Fibroblast of skin of right quadriceps (primary cell): ENCODE measurements at places on chromosomes 16 and 17.

DNA sequence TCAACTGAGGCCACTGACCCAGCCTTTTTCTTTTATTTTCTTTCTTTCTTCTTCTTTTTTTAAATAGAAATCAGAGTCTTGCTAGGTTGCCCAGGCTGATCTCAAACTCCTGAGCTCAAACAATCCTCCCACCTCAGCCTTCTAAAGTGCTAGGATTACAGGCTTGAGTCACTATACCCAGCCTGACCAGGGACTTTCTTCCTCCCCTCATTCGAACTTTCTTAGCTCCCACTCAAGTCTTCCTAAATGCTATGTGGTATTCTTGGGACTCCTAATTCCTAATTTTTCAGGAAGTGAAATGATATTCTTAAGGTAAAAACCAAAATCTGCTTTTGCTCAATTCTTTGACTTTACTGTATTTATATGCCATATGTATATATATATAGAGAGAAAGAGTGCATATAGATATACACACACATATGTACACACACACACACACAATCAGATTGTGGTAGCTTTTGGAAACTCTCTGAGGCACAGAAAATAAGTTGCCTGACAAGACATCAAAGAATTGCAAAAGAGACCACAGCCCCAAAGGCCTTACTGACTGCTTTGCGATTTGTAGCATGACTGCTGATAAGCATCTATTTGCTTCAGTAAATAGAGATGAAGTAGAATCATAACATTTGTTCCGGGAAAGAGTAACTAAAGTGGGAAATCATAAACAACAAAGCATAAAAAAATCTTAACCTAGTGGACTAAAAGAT lies 9.5 kb upstream of the AMZ2 start:
- no peak for DNase-seq

- DNase-seq: no peak
These were observed 5.0 kb upstream of the KRT13 start for GRCh38 chr17:41510251-41511065.

- no peak for DNase-seq
These were observed 80.9 kb upstream of the ZNF423 start for GRCh38 chr16:49936791-49937190.

DNA sequence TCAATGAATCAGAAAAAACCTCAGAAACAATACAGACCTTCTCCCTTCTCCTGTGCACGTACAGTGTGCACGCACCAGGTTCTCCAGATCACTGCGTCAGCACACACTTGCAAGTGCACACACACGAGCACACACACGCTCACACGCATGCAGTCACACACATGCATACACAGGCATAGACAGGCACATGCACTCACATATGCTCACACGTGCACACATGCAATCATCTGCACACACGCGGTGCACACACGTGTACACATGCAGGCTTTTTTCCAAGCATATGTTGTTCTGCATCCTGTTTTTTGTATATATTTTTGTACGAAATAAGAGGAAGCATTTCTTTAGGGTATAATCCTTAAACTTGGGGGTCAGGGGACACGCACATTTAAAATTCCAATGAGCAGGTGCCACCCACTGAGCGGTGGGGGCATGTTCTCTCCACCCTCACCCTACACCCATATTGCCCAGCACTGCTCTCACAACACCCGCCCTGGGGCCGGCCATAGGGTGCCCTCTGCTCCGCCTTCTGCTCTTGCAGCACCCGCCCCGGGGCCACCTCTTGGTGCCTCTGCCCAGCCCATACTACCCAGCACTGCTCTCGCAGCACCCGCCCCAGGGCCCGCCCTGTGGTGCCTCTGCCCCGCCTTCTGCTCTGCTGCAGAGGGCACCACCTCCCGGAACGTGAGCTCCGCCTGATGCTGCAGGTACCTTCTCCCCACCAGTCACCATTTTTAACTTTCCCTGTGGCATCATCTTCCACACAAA lies 20.9 kb downstream of the KLHDC4 start:
- no peak for DNase-seq

- no peak for DNase-seq
These were observed 12.2 kb upstream of the CBFA2T3 start for GRCh38 chr16:88988980-88989811.

- DNase-seq: no peak
These were observed 953 bp downstream of the TBX6 start for GRCh38 chr16:30090610-30091331.

GRCh38 chr16:28309811-28310311 lies 17.5 kb downstream of the SBK1 start:
- DNase-seq: no peak

DNA sequence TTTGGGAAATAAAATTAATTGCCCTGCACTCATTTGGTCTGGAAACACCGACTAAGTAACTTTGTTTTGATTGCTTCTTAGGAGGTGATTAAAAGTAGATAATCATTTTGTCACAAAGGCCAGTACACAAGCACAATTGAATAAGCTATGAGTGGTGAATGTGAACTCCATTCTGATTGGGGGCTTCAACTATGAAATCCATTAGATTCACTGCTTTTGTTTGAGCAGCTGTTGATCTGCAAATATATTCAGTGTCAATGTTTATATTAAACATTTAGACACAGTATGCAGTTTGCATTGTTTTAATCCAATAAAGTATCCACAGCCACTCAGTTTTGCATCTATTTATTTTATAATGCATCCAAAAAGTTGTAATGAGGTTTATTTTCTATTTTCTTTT lies 817.5 kb downstream of the CDH11 start:
- no peak for DNase-seq

DNA sequence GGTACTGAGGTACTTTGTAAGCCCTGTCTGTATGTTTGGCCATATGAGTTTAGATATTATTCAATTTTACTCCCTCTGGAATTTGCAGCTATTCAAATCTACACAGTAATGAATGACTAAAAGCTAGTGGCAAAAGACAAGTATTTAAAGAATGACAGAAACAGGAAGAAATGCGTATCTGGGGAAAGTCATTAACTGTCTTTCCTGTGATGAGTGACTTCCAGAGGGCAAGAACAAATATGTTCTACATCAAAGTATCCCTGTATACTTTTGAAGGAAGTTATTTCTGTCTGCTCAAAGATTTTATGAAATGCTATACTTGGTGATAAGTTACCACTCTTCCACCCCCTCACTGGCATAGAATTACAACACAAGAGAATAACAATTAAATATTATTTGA lies 489.3 kb upstream of the SOX9 start:
- DNase-seq: peak; percentile 83
